ENCODE measurements at places on chromosomes 4 and X.

DNA sequence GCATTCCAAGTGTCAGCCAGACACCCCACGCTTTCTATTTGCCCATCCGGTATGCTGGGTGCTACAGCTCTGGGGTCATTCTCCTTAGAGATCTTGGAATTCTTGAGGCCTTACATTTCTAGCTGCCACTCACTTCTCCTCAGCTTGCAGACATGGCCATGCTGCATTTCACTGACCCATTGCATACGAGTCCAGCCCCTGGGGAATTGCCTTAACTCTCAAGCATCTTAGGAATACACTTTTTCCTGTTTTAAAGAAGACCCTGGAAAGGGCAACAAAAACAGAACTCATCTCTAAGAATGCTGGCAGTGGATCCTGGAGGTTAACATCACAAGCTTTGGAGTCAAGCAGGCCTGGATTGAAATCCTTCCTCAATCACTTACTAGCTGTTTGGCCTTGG lies 122.0 kb upstream of the LNX1 start:
- DNase-seq = no peak

DNA sequence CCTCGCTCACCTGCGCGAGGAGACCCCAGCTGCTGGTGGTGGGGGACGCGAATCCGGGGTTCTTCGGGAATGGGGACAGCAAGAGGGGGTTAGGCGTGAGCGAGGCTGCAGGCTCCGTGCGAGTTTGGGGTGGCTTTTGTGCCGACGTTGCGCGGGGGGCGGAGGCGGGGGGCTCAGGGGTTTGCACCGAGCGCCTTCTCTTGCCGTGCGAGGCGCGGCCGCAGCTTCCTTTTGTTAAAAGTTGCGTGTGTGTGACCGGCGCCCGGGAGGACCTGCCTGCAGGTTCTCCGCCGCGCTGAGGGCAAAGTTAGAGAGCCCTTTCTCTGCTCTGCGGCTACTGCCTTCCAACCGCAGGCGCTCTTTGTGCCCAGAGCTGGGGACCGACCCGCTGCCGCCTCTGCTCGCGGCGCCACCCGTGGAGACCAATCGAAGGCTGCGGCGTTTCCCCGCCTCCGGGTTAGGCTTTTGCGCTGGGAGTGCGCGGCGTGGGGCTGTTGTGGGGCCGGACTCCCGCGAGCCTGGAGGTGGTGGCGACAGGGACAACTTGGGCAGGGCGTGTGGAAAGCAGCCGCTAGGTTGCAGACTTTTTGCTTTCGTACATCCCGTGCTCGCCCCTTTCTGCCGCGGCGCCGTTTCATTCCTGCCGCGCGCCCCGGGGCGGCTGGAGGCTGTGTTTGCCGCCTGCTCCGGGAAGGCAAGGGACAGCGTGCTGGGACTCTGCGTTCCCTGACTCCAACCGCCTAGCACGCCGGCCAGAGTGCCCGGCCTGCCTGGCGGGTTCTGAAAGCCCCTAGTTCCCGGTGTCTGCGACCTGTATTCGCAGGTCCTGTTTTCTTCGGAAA lies 716 bp downstream of the KIT start:
- DNase-seq = no peak

DNA sequence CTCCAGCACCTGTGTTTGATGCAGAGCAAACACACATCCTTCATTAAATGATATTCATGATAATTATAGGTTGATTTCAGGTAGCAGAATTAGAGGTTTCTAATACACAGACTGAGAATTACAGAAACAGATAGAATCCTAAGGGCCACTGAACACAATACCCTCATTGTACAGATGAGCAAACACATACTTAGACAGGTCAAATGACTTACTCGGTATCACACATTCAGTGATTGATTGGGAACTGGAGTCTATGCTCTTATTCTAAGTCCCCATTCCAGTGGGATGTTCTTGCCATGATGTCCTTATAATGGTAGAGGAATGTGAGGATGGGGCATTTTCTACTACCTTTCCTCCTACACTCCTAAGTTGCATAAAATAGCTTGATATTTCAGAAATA lies 70.8 kb downstream of the DCAF8L1 start:
- no peak for DNase-seq

DNA sequence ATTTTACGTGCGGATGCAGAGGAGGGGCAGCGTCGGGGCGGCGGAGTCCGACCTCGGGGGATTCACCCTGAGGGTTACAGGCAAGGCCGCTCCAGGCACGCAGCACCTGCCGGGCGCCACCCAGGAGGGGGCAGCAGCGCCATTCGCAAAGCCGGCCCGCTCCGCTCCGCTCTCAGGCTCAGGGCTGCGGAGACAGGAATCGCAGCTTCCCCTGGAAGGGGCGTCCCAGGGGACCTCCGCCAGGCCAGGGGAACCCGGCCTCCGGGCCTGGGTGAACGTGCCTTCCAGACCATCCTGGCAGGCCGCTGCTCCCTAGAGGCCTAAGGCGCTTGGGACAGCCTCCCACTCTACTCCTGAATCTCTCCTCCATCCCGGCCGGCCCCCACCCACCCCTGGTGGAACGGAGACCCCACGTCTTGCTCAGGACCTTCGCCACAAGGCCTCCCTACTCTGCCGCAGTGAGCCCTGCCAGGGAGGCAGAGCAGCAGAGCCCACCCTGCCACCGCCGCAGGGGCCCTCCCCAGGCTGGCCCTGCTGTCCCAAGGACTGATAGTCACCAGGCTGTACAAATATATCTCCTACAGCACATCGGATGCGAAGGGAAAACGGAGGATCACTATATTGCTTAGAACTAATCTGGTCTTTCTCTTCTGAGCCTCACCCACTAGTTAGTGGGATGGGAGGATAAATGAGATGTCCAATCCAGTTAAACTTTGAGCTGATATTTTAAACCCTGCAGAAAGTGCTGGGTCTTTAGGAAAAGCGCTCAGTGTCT lies 115.0 kb downstream of the SMIM20 start:
- peak; percentile 62 for DNase-seq

GRCh38 chrX:73126240-73126639 lies 46.9 kb upstream of the PABPC1L2A start:
- no peak for DNase-seq

- no peak for DNase-seq
Measured at GRCh38 chrX:135512508-135513129, 7.8 kb upstream of the INTS6L start.

- no peak for DNase-seq
Measured at GRCh38 chr4:144360146-144360793, 219.8 kb upstream of the GYPA start.

DNA sequence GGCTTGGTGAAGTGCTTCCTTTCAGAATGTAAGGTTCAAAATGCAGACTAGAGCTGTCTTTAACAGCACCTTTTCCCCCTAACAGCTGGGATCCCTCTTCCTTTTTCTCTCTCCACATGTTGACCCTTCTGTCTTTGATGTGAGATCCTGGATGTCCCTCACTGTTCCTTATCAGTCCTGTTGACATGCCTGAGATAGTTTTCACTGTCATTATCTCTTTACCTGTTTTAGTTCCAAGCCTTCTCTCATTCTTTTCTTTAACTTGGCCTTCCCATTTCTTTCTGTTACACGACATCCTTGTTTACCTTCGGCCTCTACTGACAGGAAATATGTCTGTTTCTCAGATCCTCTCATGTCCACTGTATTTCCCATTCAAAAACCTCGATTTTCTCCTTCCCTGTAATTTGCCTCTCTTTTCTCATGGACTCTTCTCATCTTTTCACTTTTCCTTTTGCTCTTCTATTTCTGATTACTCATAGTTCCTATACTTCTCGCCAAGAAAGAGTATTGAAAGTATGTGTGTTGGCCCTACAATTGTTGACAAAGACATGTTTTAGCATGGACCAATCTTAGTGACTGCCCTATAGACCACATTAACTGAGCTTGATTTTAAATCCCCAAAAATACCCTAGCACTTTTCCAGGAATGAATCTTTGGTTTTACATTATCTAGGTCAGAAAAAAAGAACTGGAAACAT lies 1.2 kb upstream of the SOWAHB start:
- no peak for DNase-seq

DNA sequence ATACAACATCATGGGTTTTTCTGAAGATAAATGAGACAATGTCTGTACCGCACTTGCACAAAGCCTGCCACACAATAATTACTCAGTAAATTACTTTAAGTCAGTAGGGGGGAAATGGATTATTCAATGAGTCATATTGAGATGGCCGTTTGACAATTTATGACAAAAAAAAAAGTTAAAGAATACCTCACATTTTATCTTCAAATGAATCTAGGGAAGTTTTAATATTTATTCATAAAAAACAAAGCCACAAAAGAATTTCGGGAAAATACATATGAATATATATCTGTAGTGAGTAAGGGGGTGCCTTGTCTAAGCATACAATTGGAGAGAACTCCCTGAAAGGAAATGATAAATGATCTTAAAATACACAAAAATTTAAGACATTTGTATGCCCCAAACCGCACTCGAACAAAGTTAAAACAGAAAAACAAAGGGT lies 197.0 kb upstream of the SLC7A11 start:
- no peak for DNase-seq

GRCh38 chrX:113558576-113558975 lies 717.9 kb upstream of the AMOT start:
- no peak for DNase-seq

- no peak for DNase-seq
Measured at GRCh38 chrX:23046443-23046842, 46.7 kb downstream of the DDX53 start.

DNA sequence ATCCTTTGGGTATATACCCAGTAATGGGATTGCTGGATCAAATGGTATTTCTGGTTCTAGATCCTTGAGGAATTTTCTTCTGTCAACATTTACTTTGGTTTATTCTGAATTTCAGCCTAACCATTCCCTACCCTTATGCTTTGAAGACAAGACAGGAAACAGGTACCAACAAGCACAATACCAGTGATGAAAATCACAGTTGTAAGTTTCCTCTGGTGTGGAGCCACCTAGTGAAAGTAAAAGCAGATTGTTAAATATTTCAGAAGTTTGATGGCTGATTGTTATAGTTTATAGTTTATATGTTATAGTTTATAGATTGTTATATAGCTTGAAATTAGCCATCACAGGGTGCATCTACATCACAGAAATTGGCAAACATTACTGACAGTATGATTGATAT lies 104.5 kb upstream of the AGA start:
- no peak for DNase-seq

DNA sequence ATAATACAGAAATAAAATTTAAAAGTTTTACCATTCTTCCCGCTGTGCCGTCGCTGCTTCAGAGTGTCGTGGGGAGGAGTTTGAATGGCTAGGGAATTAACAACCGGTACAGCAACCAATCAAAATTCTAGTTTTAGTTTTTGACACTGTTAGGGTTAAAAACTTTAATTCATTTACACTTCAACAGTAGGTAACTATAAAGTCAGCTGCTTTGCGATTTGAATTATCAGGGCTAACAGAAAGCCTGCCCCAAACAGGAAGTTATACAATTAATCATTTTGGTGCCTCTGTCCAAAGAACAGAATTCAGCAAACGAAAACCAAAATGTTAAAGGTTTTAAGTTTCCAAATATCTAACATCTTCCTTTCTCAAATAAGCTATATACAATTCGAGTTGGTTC lies 2.3 kb downstream of the HNRNPD start:
- no peak for DNase-seq

- DNase-seq = no peak
Measured at GRCh38 chrX:37361596-37361995, 12.4 kb downstream of the PRRG1 start.

DNA sequence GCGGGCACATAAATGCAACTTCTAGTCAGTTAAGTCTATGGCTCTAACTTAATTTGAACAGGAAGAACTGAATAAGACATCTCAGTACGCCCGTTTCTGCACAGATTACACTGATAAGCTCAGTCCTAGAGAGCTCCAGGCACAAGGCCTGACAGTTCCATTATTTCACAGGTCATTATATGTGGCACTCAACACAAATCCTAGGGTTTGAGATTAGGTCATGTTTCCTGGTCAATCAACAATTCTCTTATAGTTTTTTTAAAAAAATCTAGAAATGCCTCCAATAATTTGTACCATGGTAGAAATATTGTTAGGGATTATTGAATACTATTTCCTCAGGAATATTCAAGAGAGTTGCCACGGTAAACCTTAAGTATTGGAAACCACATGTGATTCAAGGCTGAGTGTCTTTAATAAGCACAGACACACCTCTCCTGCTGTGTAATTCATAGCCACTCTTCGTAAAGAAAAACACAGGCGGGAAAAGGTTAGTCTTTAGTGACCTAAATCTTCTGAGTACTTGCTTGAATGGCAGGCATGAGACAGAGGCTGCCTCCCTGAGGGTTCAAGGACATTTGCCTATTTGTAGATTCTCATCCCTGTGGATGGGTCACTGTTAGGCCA lies 342.9 kb upstream of the ADGRL3 start:
- no peak for DNase-seq

- DNase-seq = no peak
Measured at GRCh38 chr4:24065974-24066373, 176.1 kb upstream of the PPARGC1A start.

DNA sequence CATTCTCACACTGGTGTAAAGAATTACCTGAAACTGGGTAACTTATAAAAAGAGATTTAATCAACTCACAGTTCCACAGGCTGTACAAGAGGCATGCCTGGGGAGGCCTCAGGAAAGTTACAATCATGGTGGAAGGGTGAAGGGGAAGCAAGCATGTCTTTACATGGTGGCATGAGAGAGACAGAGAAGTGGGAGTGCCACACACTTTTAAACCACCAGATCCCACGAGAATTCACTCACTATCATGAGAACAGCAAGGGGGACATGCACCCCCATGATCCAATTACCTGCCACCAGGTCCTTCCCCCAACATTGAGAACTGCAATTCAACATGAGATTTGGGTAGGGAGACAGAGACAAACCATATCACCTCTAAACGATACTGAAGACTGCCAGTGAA lies 23.0 kb downstream of the EPGN start:
- DNase-seq = no peak

DNA sequence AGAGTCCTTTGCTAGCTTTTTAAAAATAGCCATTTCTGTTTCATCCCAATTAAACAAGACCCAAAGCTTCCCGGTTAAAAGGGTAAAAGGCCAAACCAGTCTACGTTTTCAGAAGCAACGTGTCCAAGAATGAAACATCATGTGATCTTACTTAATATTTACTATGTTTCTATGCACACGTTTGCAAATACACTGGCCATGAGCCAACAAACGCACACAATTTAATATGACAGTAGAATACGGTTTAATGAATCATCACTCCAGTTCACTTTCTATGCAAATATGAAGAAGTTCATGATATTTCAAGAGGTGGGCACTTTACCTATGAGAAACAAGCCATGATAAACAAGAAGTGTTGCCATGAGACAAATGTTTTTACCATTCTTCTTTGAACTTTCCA lies 4.3 kb downstream of the NR0B1 start:
- no peak for DNase-seq

GRCh38 chr4:17368408-17368807 lies 143.5 kb downstream of the QDPR start:
- DNase-seq = no peak

GRCh38 chr4:73693811-73694210 lies 46.6 kb upstream of the CXCL8 start:
- no peak for DNase-seq

- no peak for DNase-seq
Measured at GRCh38 chrX:18286322-18286831, 65.7 kb upstream of the BEND2 start.

GRCh38 chr4:147453561-147454141 lies 27.2 kb upstream of the EDNRA start:
- DNase-seq = no peak

- no peak for DNase-seq
Measured at GRCh38 chr4:152808670-152809069, 28.9 kb downstream of the ARFIP1 start.

- DNase-seq = no peak
Measured at GRCh38 chrX:110795645-110796406, at the start of gene CHRDL1. Gene CHRDL1 (minus strand): TSS chrX:110795817. CDS start chrX:110792181, 3,636 bp downstream.

GRCh38 chr4:173074501-173074946 lies 94.1 kb upstream of the GALNT7 start:
- DNase-seq = no peak

GRCh38 chr4:154516318-154517029 lies 24.9 kb upstream of the DCHS2 start:
- DNase-seq = no peak
